ENCODE measurements at places on chromosomes 11 and 22.
A peak's percentile ranks its signal among the peaks of the same experiment; 100 is the strongest.

- no peak for DNase-seq
Observed at GRCh38 chr11:16186680-16187079, 169.7 kb downstream of the SOX6 start.

DNA sequence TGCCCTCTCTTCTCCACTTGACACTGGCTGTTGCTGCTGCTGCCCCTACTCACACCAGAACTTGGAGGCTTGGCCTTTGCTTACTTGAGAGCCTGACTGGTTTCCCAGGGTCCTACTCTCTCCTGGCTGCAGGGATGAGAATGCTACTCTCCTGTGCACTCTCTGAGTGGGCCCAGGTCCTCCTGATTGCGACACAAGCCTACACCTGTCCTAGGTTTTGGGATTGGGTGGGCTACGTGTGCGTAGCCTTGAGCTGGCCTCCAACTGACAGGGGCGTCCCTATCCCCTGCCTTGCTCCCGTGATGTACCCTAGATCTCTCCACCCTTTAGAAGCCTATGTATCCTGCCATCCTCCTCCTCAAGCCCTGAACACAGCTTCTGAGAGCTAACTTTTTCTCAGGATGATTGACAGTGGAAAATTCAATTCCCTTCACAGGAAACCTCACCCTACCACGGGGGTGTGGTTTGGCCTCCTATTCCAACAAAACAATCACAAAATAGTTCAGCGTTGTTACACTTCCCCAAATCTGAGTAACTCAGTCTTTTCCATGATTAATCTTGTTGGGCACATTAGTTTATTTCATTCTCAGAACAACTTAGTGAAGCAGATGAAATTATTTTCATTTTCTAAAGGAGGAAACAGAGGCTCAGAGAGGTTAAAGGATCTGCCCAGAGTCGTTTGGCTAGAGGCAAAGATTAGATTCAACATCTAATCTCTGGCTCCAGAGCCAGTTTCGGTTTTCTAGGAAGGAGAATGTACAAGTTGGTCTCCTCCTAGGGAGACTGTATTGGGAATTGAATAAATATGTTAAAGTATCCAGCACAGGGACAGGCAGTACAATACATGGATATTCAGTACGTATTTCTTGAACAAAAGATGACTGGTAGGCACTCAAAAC, 17.6 kb upstream of the AMOTL1 start:
- no peak for DNase-seq

DNA sequence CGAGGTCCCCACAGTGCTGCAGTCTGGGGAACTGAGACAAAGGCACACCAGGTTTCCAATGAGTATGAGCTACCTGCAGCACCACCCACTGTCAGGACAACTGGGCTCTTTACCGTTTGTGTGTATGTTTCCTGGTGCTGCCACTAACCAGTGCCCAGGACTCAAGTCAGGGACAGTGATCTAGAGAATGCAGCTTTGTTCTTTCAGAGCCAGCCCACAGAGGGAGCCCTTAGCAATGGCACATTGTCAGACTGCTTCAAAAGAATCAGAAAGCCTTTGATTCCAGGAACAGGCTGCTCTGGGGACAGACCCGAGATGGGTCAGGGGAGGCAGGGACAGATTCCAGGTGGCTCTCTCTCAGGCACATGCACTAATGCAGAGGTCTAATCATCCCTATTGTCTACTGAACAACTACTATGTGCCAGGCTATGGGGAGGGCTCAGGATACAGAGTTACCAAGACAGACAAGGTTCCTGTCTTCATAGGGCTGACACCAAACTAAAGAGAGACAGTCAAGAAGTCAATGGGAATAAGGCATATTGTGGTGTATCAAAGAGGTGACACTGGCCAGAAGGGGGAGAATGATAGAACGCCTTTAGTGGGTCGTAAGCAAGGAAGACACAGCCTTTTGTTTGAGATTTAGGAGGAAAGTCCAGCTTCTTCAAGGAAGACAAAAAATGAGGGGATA, 103.7 kb downstream of the VPREB1 start:
- DNase-seq = no peak

DNA sequence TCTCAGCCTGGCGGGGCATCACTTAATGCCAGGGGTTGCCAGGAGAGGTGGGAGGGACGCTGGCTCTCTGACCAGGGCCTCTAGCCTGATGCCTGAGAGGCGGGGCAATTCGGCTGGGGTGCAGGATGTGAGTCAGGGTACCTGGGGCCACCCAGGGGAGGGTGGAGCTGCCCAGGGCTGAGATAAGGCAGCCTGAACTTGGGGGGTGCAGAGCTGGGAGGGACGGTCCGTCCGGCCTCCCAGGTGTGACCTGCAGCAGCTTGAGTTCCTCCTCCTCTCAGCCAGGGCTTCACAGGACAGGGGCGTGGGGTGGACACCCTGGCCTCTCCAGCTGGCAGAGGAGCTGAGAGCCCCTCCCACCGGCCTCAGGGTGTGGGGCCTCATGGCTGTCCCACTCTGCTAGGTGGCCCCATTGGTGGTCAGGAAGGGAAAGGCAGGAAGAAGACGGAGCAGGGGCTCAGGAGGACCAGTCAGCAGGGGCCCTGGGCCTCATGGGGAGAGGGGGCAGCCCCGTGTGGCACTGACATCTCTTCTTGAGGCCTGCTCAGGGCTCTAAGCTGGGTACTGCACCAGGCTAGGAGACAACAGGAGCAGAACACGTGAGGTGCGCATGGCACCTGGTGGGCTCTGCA, 942 bp upstream of the RPS6KA4 start:
- DNase-seq = peak; percentile 42

DNA sequence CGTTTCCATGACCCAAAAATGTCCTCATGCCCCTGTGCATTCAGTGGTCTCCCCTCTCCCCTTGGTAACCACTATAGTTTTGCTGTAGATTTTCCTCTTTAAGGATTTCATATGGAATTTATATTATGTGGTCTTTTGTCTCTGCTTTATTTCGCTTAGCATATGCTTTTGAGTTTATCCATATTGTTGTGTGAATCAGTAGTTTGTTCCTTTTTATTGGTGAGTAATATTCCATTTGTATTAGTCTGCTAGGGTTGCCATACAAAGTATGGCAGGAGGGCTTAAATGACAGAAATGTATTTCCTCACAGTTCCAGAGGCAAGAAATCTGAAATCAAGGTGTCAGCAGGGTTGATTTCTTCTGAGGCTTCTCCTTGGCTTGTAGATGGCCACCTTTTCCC, 3.5 kb downstream of the ZNF74 start:
- DNase-seq = no peak

- no peak for DNase-seq
Observed at GRCh38 chr11:106477776-106478175, 400.3 kb downstream of the AASDHPPT start.

GRCh38 chr11:111438168-111438567, 59.1 kb upstream of the POU2AF1 start:
- DNase-seq = no peak

- DNase-seq = no peak
Observed at GRCh38 chr11:116696381-116696941, 76.3 kb downstream of the BUD13 start.

- no peak for DNase-seq
Observed at GRCh38 chr11:126919147-126919823, 81.3 kb downstream of the KIRREL3 start.

- DNase-seq = no peak
Observed at GRCh38 chr22:35353318-35353717, 27.6 kb upstream of the HMOX1 start.

GRCh38 chr11:76266286-76267100, 60.2 kb upstream of the WNT11 start:
- no peak for DNase-seq

DNA sequence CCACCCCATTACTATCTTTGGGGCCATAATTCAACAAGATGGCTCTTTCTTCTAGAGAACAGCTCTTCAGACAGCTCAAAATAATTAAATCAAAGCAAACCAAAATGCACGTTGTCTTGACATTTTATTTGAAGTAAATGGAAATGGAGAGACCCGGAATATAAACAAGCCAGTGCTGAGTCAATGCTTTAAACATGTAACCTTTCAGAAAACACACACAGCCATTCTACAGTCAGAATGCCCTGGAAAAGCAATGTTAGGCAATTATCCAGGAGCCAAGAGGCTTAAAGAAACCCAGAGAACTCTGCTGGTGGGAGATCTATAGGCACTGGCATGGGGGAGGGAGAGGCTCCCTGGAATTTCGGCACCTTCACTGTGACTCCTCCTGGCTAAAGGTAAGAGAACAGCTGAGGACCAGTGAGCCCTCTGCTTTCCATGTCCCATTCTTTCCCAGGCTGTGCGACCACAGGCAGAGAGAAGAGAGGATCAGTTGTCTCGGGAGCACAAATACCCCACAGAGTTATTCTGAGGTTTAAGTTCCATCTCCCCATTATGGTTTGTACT, 254.0 kb upstream of the CCDC90B start:
- no peak for DNase-seq

GRCh38 chr11:15707194-15707593, 592.5 kb downstream of the INSC start:
- DNase-seq = no peak

- DNase-seq = no peak
Observed at GRCh38 chr11:125373426-125374391, 122.4 kb downstream of the FEZ1 start.

DNA sequence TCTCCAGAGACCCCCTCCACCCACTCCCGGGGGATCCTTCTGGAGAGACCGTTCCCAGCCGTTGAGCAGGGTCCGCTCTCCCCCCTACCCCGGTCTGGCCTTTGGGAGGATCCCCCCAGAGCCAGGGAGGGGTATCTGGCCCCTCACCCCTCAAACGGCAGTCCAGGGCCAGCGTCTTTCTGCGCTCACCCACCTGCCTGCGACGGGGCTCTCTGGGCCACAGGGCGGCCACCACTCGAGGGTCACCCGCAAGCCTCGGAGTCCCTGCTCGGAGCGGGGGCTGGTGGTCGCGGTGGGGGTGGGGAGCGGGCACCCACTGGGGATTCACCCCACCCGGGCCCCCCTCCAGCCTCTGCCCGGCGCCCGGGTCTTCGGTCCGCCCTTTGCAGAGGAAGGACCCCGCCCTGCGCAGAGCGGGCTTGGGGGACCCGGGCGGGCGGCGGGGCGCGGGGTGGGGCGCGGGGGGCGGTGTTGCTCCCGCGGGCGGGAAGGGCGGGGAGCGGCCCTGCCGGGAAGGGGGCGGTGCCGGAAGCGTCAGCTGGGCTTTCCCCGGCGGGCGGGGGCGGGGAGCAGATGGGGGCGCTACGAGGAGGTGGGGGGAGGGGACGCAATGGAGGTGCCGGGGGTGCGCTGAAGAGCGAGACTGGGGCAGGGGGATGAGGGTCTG, 16.6 kb downstream of the CRELD2 start:
- peak; percentile 87 for DNase-seq

DNA sequence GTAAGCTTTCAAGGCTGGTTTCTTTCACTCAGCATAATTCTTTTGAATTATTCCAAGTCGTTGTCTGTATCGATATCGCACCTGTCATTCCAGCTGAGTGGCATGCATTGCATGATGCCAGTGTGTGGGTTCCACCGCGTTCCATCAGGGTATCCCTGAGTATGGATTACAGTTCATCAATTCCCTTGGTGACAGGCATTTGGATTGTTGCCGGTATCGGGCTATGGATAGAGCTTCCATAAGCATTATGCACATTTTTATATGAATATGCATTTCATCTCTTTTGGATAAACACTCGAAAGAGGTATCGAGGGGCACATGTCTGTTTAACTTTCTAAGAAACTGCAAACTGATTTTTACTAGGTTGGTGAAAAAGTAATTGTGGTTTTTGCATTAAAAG, 698.8 kb downstream of the BRD1 start:
- DNase-seq = no peak

DNA sequence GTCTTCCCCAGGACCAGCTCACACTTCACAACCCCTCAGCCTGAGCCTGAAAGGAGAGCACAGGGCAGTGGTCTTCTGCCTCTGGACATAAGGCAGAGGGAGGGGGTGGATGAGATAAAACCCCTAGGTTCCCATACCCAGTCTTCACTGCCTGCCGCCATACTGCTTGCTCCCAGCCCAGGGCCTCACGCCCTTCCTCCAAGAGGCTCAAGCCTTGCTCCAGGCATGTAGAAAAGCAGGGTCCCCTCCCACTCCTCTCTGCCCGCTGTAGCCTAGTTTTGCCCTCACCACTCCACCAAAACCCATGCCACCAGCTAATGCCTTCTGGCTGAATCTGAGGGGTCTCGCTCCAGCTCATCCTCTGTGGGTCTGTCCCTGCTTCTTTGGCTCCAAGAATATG, 5.2 kb downstream of the ARRB1 start:
- no peak for DNase-seq

- no peak for DNase-seq
Observed at GRCh38 chr11:13465909-13466371, 2.9 kb upstream of the BTBD10 start.

- no peak for DNase-seq
Observed at GRCh38 chr11:106681435-106681834, 336.8 kb downstream of the GUCY1A2 start.

- DNase-seq = no peak
Observed at GRCh38 chr22:50548921-50549790, 3.5 kb downstream of the KLHDC7B start.

DNA sequence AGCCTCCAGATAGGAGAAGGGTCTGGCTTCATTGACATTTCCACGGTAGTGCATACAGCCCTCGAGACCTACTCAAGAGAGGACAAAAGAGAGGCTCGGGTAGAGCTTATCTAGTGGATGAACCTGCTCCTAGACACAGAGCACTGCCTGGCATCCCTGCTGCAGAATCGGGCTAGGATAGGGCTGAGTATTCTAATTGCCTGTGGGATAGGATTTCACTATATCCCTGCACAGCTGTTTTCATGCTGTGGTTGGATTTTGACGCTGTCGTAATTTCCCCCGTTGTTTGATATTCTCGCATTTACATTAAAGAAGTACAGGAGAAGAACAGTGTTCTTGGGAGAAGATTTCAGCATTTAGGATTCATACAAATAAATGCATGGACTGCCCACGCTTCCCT, 107.8 kb downstream of the KIRREL3 start:
- no peak for DNase-seq

DNA sequence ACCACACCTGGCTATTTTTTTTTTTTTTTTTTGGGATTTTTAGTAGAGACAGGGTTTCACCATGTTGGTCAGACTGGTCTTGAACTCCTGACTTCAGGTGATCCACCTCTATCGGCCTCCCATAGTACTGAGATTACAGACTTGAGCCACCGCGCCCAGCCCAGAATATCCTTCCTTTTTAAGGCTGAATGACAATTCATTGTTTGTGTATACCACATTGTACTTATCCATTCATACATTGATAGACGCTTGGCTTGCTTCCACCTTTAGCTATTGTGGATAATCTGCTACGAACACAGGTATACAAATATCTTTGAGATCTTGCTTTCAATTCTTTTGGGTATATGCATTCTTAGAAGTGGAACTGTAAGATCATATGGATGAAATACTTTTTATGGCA, 10.8 kb upstream of the RASSF10 start:
- no peak for DNase-seq

- DNase-seq = no peak
Observed at GRCh38 chr11:257766-258493, 20.3 kb upstream of the NLRP6 start.

GRCh38 chr11:64571410-64572091, 19.5 kb upstream of the SLC22A12 start:
- no peak for DNase-seq
